ENCODE measurements at places on chromosomes 7 and 10. TPM values are rescaled to one million over a fixed set of nuclear protein-coding genes. Genes with fewer than 3 reads are reported as not detected.

OR13A1 gene
- not detected for total RNA-seq

BUB3 gene
- 64.2 TPM for total RNA-seq

IDI2 gene
- not detected for total RNA-seq

DNA sequence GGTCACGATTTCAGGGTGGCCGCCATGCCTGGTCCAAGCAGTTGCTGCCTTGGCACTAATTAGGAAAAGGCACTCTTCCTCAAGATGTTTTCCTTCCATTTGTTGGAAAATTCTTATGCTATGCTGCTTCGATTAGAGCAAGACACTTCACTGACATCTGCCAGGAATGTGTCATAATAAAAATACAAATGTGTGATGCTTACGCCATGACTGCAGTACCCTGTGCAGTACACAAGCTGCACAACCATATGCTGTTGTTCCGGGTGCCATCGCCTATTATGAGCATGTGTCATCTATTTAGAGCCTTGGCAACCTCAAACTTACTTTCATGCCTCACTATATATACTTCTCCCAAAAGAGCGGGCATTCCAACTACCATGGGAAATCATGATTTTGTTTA is 14.9 kb upstream of the MPP7 start:
- no peak for DNase-seq

DNA sequence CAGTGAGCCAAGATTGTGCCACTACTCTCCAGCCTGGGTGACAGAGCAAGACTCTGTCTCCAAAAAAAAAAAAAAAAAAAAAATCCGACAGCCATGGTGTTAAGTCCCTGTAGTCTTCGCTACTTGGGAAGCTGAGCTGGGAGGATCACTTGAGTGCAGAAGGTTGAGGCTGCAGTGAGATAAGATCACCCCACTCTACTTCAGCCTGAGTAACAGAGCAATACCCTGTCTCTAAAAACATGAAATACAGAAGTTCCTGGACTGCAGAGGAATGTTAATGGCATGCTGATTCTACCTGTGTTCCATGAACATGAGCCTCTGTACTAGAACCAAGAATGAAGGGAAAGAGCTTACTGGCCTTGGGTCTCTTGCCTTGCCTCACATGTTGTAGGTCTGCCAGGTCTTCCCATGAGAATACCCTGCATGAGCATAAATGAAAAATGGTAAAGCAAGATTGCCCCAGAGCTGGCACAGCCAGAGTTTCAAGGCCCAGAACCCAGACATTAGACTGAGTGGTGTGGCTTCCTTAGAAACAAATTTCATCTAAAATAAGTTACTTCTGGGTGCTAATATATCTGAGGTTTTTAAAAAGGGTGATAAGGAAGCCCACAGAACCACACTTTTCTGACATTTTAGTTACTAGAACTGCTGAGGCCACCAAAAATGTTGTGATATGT is 8.6 kb downstream of the YAE1 start:
- DNase-seq: no peak

- no peak for DNase-seq
Observed at GRCh38 chr7:156537006-156537405, 103.6 kb upstream of the RNF32 start.

GRCh38 chr7:47968847-47969774 is 10.3 kb downstream of the HUS1 start:
- DNase-seq: no peak

DNA sequence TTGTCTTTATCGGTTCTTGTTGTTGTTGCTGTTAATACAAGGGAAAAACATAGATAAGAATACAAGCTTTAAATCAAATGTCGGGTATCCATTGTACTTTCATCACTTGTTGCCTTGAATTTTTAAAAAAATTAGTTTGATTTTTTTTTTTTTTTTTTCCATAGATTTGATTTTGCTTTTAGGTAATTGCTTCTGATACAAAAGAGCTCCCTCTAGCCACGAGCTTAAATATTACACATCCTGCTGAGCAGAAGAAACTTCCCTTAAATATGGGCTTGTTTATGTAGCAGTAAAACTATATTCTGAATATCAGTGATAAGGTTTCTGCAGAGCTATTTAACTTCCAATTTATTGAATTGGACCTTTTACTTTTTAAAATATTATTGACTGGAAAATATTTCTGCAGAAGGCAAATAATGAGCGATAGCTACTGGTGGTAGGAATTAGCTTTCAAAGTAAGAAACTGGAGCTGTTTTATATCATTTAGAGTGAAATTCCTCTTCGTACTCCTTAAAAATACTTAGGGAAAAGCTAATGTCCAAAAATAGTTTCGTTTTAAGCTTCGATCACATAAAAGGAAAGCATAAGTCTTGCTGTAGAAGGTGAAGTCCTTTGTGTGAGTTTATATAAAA is 216.9 kb downstream of the POLR1F start:
- DNase-seq: no peak

- DNase-seq: no peak
Observed at GRCh38 chr7:35356495-35356894, 102.6 kb upstream of the TBX20 start.

GRCh38 chr10:122884166-122884565 is 4.8 kb upstream of the FAM24B start:
- no peak for DNase-seq

GRCh38 chr7:151796091-151796870 is 80.6 kb downstream of the PRKAG2 start:
- DNase-seq: no peak

DNA sequence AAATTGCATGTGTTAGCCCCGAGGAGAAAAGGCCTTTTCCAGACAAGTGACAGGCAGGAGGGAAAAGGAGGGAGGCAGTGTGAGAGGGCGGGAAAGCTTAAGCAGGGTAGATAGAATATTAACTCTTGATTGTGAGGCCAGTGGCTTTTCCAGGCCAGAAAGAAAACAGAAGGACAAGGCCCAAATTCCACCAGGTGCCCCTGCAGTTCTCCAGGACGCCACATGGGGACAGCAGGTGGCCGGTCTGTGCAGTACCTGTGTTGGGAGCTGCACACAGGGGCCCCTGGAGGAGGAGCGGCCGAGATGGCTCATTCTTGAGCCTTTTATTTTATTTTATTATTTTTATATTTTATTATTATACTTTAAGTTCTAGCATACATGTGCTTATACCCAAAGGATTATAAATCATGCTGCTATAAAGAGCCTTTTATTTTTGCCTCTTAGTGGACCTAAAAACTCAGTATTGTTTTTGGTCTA is 141.3 kb upstream of the KLF14 start:
- DNase-seq: no peak

- DNase-seq: no peak
Observed at GRCh38 chr7:148723846-148724245, 25.1 kb downstream of the CUL1 start.

- no peak for DNase-seq
Observed at GRCh38 chr10:130000918-130001317, 36.8 kb upstream of the EBF3 start.

- no peak for DNase-seq
Observed at GRCh38 chr7:142910031-142910433, 23.5 kb downstream of the TRPV5 start.

- no peak for DNase-seq
Observed at GRCh38 chr7:133419041-133419440, 166.2 kb downstream of the EXOC4 start.

DNA sequence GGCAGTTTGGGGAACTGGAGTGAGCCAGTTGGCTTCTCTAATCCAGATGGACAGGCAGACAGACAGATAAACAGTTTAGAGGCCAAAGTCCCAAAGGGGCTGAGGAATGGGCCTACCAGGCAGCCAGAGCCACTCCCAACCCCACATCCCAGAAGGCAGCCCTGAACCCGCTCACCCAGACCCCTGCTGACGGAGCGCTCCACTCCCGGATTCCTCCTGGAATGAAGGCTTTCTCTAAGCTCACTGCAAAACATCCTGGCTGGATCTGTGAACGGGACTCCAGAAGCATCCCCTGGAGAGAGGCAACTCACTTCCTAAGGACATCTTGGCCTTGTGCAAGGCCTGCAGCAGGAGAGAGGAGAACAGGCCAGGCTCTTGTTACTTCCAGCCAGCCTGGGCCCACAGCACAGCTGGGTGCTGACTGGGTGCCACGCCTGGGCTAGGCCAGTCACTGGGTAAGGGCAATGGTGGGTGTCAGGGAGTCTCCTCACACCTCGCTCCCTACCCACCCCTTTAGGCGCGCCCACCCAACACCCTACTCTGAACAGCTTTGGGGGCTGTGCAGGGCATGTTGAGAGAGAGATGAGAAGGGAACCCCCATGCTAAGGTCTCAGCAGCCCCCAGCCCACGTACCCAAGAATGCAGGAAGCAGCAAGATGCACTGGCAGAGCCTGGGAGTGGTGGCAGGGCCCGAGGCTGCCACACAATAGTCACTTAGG is 168.6 kb upstream of the ZMIZ1 start:
- DNase-seq: no peak

- no peak for DNase-seq
Observed at GRCh38 chr7:27235387-27236311, 7.0 kb upstream of the EVX1 start.

GRCh38 chr10:43249962-43250614 is 16.8 kb downstream of the RASGEF1A start:
- DNase-seq: no peak

All from thoracic aorta (tissue), 2 donors.